ENCODE measurements at places on chromosomes 11 and 22. TPM values are rescaled to one million over a fixed set of nuclear protein-coding genes. Genes with fewer than 3 reads are reported as not detected.

The DCDC1 gene
- 0.55 TPM for total RNA-seq

The FGF19 gene
- 0.05 TPM for total RNA-seq

The CEND1 gene
- 2.2 TPM for total RNA-seq

The BIRC3 gene
- total RNA-seq: 48.9 TPM

The DDIAS gene
- 17.9 TPM for total RNA-seq

The SERGEF gene
- total RNA-seq: 18.7 TPM

The PKDREJ gene
- not detected for total RNA-seq

The TAF6L gene
- total RNA-seq: 16.2 TPM

The ARHGAP42 gene
- 4.3 TPM for total RNA-seq

The POU2F3 gene
- total RNA-seq: not detected

The OR52I1 gene
- total RNA-seq: not detected

The MAP6 gene
- total RNA-seq: 1.9 TPM

The PRRG4 gene
- 1.8 TPM for total RNA-seq

The FGF3 gene
- not detected for total RNA-seq

The HSPB2 gene
- total RNA-seq: not detected

The NPAS4 gene
- total RNA-seq: not detected

The RAB6A gene
- 62.0 TPM for total RNA-seq

The CCDC86 gene
- 98.1 TPM for total RNA-seq

The CHADL gene
- not detected for total RNA-seq

The CDHR5 gene
- total RNA-seq: not detected

The CRYBB2 gene
- not detected for total RNA-seq

The LINC01488 gene
- total RNA-seq: not detected

The FCHSD2 gene
- total RNA-seq: 13.0 TPM

The MMP3 gene
- 0.48 TPM for total RNA-seq

The YPEL1 gene
- 0.31 TPM for total RNA-seq

The CCDC83 gene
- not detected for total RNA-seq

The PGA5 gene
- total RNA-seq: not detected

The RAB1B gene
- 156 TPM for total RNA-seq

The ASCL2 gene
- total RNA-seq: not detected

The RASGRP2 gene
- total RNA-seq: 1.5 TPM

The WNT11 gene
- 1.7 TPM for total RNA-seq

The CASP12 gene
- not detected for total RNA-seq

The PRAME gene
- total RNA-seq: 99.0 TPM

The RTL10 gene
- total RNA-seq: 10.1 TPM

The OR10D3 gene
- not detected for total RNA-seq

The CNGA4 gene
- not detected for total RNA-seq

The TNNT3 gene
- total RNA-seq: not detected

The KDM4D gene
- total RNA-seq: 0.51 TPM

The SCUBE2 gene
- 0.41 TPM for total RNA-seq

The ADORA2A gene
- total RNA-seq: 0.54 TPM

The SGSM1 gene
- 0.58 TPM for total RNA-seq

The RGL4 gene
- not detected for total RNA-seq

The HTR3A gene
- total RNA-seq: not detected

The POU2AF1 gene
- not detected for total RNA-seq

The ALDH3B1 gene
- 133 TPM for total RNA-seq

The FIBP gene
- 73.6 TPM for total RNA-seq

The TSGA10IP gene
- not detected for total RNA-seq

The CASP5 gene
- total RNA-seq: not detected

The CASP1 gene
- total RNA-seq: 0.57 TPM

The GGTLC2 gene
- not detected for total RNA-seq

The CLDN5 gene
- not detected for total RNA-seq

The OR8D2 gene
- total RNA-seq: not detected

The ALKBH3 gene
- total RNA-seq: 26.6 TPM

The ACR gene
- not detected for total RNA-seq

The DDTL gene
- 1.9 TPM for total RNA-seq

The CDC42BPG gene
- 1.5 TPM for total RNA-seq

Data from A549 treated with Mapracorat at 1 μM for 4 hours (cell line).